IPS-NIHi11 (cell line): ENCODE measurements at places on chromosomes 2 and 18.

DNA sequence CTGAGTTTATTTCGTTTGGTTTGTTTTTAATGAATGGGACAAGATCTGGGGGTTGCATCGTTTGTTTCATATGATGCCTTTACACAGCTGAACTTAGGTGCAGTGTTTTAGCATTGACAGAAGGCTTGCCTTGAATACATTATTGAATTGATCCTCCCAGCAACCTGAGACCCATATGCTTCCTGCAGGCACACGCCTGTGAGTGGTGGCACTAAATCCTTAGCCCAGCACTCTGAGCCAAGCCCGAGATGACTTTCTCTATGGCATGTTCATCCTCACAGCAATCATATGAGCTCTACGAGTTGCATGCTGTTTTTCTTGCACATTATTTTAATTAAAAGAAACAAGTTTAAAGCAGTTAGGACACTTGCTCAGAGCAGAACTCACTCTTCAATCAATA is 47.8 kb upstream of the AGAP1 start:
- no peak for DNase-seq

DNA sequence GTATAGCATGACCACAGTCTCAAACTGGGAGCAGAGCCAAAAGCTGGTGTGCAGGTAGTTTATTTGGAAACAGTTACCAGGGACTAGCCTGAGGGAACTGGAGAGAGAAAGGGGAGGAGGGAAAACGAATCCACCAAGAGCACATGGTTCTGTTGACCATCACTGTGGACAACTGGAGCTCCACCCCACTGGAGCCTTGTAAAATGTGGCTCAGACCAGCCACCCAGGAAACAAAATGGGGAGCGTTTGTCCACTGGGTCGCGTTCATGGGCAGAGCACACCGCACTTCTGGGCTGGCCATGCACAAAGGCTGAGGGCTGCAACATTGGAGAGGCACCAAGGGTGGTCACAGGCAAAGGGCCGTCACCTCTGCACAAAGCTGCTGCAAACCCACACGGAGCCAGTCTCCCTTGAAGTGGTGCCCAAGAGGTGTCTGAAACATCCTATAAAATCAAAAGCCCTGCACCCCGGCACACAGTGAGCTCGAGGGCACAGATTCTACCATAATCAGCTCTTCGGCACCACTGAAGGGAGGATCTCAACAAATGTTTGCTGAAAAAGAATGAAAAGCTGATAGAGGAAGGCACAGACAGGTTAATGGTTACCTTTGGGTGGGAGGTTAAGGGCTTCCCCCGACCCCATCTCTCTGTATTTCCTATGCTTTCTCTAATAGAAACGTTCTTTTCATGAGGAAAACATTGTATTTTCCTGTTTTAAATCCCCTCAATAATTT is 192.9 kb downstream of the INHBB start:
- DNase-seq, result no peak

- no peak for DNase-seq
Observed at GRCh38 chr2:219967247-219968245, 340.1 kb downstream of the SLC4A3 start.

DNA sequence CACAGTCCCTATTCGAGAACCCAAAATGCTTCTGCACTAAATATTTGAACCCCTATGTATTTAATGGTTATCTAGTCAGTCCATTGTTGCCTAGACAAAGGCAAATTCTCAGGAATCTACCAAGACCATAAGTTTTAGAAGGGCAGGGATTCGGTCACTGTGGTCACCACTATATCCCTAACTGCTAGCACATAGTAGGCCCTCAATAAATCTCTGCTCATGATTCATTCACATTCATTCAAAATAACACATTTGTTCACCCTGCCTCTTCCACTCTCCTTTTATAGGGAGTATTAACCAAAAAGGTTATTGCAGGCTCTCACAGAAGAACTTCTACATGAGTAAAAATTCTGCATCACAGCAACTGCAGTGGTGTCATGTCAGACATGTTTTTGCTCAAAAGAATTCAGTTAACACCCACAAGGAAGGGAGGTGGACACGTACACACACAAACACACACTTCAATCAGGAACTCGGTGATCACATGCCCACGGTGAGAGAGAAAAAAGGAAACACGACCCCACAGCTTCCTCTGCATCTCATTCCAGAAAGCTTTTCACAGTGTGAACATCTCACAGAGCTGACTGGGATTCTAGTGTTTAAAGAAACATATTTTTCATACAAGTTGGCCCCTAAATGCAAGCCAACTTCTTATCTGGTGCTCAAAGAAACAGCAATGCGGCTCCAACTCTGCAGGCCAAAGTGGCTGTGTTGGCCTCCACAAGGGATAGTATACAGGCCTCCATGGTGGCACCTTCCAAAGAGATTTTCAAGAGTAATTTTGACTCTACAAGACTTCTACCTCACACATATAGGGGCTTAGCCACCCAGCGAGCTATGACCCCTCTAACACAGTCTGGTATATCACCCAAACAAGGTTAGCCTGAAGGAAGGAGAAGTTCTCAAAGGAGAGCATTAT is 98.0 kb downstream of the ANKRD44 start:
- DNase-seq, result no peak

GRCh38 chr2:164542581-164543021 is 78.7 kb downstream of the GRB14 start:
- no peak for DNase-seq

DNA sequence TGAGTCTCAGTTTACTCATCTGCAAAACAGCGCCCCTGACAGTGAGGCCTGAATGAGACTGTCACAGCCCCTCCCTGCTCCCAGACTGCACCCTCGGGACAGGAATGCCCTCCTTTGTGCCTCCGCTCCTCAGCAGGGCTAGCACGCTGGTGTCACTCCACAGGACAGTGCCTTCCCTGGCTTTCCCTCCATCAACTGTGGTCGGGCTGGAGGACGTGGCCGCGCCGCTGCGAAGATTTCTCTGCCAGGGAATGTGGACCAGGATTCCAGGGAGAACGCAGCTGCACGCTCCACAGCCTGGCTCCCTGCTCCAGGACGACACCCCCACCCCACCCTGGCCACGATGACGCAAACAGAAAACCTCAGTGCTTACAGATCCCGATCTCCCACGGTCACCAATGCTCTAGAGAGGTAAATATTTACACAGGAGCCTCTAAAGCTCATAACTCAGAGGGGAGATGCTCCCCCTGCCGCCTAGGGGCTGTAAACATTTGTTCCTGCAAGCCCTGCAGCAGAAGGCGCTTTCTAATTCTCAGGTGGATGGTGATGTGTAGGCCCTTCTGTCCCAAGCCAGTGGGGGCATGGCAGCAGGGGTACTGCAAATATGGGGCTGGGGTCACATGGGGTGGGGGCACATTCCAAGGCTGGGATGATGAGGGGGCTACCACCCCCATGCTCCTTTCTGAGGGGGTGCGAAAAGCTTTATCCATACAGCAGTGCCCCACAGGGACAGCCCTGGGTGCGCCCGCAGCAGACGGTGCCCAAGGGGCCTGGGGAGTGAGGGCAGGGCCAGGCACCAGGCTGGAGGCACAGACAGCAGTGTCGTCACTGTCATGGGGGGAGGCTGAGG is 12.4 kb downstream of the HS6ST1 start:
- DNase-seq, result peak; percentile 58

GRCh38 chr2:197972061-197972460 is 167.7 kb downstream of the PLCL1 start:
- no peak for DNase-seq

DNA sequence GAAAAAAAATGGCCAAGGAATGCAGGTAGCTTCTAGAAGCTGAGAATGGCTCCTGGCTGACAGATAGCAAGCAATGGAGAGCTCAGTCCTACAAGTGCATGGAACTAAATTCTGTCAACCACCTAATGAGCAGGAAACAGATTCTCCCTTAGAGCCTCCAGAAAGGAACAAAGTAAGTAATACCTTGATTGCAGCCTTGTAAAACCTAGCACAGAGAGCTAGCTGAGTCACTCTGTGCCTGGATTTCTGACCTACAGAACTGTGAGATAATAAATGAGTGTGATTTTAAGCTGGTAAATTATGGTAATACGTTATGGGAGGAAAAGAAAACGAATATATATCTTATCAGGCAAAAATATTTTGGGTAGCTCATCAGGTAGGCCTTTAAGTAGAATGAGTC is 7.4 kb upstream of the LNPK start:
- no peak for DNase-seq

DNA sequence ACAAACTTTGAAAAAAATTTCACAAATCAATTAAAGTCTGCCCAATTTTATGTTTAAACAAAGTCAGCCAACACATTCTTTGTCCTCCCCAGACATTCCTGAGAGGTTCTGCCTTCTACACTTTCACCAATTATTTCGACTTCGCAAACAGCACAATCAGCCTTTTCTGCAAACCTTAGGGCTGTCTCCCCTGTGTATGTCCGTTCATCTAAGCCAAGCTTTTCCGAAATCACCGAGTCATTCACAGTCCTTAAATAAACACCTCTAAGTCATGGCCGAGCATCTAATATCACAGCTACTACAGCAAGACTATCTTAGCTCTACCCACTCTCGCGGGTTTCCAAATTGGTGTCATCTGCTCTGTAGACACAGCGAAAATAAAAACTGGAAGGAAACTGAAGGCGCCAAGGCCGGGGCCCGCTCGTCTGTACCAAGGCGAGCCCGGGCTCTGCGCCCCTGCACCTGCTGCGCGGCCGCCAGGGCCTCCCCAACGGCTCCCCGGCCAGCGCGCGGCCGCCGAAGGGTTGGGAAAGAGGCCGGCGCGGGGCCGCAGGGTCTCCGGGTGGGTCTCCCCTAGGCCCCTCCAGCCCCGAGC is 730 bp downstream of the ODC1 start:
- peak; percentile 63 for DNase-seq

DNA sequence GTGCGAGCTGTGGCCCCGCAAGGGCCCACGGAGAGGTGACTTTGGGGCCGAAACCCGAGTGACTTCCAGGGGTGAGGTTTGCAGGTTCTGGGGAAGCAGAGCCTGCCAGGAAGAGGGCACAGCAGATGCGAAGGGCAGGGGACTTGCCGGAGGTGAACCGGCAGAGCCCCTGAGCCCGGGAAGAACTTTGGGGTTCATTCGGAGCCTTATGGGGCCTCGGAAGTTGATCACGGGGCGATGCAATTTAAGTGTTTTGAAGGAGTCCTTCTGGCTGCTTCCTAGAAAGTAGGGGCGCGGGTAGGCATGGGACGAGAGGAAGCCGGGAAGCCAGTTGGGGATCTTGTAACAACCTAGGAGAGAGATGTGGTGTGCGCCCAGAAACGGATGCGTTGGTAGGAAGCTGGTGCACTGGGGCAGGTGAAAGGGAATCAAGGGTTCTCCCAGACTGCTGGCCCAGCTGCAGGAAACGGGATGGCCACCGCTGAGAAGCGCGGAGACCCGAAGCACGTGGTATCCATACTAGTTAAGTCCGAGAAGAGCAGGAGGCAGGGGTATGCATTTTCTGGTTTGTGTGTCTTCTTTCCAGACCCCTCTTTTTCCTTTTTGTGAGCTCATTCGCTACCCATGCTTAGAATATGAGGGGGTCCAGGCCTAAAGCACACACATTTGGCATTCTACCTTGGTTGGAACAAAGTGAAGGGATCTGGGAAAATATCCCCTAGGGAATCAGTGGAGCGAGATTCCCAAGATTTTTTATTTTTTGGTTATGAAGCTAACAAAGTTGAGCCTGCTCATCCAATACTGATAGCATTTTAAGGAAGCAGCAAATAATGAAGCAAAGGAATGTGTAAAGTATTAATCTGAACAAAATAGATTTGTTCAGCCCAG is 758 bp downstream of the SCLY start:
- peak; percentile 52 for DNase-seq

- DNase-seq, result no peak
Observed at GRCh38 chr2:239673641-239674040, 272.8 kb upstream of the HDAC4 start.

GRCh38 chr2:137747509-137747908 is 216.8 kb upstream of the HNMT start:
- no peak for DNase-seq

GRCh38 chr18:61635901-61636528 is 256.8 kb downstream of the RNF152 start:
- DNase-seq, result peak; percentile 49

DNA sequence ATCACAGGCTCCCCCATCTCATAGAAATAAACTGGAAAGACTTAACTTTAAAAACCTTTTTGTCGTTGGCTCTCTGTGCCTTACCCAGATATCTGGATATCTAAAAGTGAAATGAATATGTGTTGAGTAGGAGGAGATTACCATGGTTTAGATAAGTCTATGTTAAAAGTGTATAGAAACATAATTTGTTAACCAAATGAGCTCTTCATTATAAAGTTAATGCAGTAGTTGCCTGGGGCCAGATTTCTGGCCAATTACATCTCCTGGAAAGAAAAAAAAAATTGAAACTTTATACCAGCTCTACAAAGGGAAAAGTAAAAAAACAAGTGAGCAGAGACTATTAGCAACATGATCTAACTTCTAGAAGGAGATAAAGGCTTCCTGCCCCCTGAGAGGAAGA is 259.6 kb upstream of the UBE2E3 start:
- no peak for DNase-seq

DNA sequence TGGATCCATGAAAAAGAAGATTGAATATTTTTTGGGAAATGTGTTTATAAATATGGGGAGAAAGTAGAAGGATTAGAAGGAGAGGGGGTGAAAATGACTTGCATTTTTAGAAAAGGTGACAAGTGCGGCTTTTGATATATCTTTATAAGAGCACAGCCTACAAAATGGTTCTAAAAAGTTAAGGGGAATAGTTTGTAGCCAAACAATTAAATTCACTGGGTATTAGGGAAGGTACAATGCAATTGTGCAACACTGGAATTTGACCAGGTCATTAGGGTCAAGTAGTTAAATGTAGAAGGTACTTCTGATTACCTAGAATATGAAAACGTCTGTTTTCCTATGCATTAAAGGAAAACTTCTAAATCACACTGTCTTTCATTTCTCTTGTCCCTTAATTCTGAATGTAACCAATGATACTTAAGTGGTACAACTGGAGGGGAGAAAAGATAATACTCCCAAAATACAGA is 44.5 kb upstream of the SERTAD2 start:
- DNase-seq, result no peak

GRCh38 chr2:169672406-169672805 is 21.8 kb downstream of the CFAP210 start:
- no peak for DNase-seq

DNA sequence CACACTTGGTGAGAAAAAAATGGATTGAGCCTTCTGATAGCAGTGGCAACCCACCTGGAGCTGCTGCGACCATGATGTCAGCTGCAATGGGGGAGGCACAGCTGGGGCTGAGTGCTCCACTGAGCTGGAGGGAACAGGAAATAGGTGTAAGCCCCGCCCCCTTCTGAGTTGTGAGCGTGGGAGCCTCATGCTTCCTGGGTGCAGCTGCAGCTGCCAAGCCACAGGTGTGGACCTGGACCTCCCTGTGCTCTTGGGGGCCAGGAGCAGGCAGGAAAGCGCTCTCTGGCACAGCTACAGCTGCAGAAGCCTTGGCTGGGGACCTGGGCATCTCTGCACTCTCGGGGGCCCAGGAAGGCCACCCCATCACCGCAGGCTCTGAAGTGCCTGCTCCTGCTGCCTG is 970.6 kb downstream of the DCDC2C start:
- no peak for DNase-seq

DNA sequence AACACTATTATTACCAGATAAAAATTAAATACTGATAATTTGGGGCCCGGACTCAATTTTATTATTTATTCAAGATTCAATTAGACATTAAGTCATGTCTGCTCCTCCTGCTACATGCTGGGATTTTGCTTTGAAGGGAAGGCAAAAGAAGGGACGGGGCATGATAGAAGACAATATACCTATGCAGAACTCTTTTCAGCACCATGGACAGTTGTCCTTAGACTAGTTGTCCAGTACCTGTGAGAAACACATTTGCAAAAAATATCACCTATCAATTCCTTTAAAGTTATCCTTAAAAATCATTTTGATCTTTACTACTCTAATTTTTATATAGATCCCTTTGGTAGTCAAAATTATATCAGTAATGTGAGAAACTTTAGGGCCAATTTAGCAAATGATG is 100.2 kb upstream of the SULT1C3 start:
- DNase-seq, result peak; percentile 40

GRCh38 chr2:195468771-195469170 is 188.3 kb upstream of the SLC39A10 start:
- no peak for DNase-seq
